ENCODE measurements at places on chromosomes 16 and 17. TPM values are rescaled to one million over a fixed set of nuclear protein-coding genes. Genes with fewer than 3 reads are reported as not detected.

DNA sequence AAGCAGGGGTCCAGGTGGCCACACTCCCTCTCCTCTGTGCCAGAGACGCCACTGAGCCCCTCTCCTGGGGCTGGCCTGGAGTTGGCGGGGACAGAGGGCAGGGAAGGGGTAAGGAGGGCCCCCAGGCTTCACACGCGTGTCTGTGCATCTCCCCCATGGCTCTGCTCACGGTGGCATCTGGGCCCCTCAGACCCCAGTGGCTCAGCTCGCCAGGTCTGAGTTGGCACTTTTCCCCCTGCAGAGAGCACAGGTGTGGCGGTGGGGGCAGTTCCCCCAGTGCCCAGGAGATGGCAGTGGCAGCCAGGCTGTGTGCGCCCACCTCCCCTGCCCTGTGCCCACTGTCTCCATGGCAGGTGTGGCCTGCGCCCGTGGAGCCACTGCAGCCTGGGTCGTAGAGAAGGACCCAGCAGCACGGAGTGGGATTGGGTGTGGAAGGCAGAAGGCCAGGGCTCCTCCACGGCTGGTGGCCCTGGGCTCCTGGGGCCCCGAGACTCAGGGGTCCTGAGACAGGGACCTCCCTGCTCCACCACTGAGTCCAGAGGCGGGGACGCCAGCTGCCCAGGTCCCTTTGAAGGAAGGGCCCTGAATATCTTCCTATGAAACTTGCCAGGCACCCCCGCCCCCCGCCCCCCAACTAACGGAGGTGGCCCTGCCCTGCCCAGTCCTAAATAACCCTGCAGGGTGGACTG lies 4.3 kb upstream of the APRT start:
- H3K4me1 ChIP-seq, result peaks cover 6% of the 10 kb centered on the region
- H3K27ac ChIP-seq, result no peak overlapping the region
- no peak for DNase-seq
- H3K27me3 ChIP-seq, result no peaks in the 10 kb centered on the region
- no peak overlapping the region for H3K4me3 ChIP-seq

DNA sequence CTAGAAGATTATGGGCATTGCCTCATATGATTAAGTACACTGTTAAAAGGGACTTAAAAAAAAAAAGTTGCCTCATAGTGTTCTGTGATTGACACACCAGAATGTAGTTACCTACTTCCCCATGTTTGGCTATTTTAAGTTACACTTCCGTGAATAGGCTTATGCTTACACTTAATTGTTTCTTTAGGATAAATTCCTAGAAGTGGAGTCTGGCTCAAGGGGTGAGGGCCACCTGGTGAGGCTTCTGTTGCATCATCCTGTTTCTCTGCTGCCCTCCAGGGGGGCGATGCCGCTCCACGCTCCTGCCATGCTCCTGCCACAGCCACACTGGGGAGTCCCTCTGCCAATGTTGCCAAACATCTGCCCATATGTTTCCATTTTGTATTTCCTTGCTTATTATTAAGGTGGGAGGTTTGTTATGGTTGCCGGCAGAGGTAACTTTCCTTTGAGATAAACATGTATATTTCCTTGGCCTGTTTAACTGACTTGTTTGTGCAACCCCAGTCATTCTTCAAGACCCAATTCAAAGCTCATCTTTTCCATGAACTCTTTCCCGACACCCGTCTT lies 73.1 kb downstream of the KSR1 start:
- no peak for DNase-seq
- H3K4me1 ChIP-seq, result peaks cover 17% of the 10 kb centered on the region
- H3K36me3 ChIP-seq, result no peaks in the 10 kb centered on the region

Gene COPZ2
- 4.3 TPM for total RNA-seq

- no peak overlapping the region for H3K4me3 ChIP-seq
- H3K4me1 ChIP-seq, result no peaks in the 10 kb centered on the region
- peaks cover 3% of the 10 kb centered on the region for H3K27me3 ChIP-seq
- no peak overlapping the region for H3K27ac ChIP-seq
- H3K36me3 ChIP-seq, result no peaks in the 10 kb centered on the region
Measured at GRCh38 chr16:50940275-50940854, 198.5 kb downstream of the CYLD start.

Gene IGFALS
- not detected for total RNA-seq

DNA sequence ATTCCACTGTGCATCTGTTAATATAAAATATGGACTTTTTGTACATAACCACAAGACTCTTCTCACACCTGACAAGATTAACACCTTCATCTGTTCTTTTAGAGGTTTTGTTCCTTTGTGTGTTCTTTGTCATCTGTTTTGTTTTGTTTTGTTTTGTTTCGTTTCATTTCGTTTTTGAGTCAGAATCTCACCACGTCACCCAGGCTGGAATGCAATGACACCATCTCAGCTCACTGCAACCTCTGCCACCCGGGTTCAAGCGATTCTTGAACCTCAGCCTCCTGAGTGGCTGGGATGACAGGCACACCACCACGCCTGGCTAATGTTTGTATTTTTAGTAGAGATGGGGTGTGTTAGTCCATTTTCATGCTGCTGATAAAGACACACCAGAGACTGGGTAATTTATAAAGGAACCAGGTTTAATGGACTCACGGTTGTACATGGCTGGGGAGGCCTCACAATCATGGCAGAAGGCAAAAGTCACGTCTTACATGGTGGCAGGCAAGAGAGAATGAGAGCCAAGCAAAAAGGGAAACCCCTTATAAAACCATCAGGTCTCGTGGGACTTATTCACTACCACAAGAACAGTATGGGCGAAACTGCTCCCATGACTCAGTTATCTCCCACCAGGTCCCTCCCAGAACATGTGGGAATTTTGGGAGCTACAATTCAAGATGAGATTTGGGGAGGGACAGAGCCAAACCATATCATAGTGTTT lies 22.3 kb downstream of the C16orf90 start:
- no peak for DNase-seq
- H3K36me3 ChIP-seq, result peaks cover 7% of the 10 kb centered on the region
- H3K4me3 ChIP-seq, result no peak overlapping the region
- H3K27ac ChIP-seq, result no peak overlapping the region
- H3K27me3 ChIP-seq, result no peaks in the 10 kb centered on the region

DNA sequence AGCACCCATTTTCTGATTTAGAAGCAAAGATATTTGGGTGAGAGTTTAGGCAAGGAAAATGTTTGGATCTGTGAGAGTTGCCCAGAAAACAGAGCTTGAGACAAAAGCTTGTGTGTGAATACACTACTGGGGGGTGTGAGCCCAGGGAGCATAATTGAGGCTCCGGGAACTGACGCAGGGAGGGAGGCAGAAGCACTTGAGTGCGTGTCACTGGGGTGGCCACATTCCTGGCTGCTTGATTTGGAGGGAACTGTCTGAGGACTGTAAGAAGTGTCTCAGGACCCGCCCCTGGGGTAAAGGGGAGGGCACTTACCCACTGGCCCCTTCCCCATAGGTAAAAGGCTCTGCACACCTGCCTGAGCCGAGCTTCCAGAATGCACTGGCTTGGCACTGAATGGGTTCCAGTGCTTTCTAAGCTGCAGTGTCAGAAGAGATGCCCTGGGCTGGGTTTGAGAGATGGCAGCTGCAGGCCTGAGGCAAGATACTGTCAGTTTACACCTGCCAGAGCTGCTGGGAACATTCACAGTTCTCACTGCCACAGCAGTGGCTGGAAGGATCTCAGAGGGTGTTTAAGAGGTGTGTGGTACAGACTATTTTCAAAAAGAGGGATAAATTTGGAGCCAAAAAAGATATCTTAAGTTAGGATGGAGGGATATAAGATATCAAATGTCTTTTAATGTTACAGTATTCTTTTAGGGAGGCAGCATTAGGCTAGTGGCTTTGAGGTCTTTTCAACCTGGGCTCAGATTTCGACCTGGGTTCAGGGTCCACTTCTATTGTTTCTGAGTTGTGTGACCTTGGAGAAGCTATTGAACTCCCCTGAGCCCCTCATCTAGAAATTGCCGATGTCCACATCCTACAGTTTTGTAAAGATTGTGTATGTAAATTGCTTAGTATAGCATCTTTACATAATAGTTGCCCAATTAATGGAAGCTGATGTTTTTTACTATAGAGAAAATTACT lies 6.9 kb upstream of the TEX2 start:
- H3K27ac ChIP-seq, result 0 out of 2 replicates have a peak overlapping the region, but pooled peaks have one; percentile 47
- H3K27me3 ChIP-seq, result no peaks in the 10 kb centered on the region
- peaks cover 17% of the 10 kb centered on the region for H3K4me1 ChIP-seq
- H3K36me3 ChIP-seq, result no peaks in the 10 kb centered on the region
- H3K4me3 ChIP-seq, result 0 out of 2 replicates have a peak overlapping the region, but pooled peaks have one; percentile 14

DNA sequence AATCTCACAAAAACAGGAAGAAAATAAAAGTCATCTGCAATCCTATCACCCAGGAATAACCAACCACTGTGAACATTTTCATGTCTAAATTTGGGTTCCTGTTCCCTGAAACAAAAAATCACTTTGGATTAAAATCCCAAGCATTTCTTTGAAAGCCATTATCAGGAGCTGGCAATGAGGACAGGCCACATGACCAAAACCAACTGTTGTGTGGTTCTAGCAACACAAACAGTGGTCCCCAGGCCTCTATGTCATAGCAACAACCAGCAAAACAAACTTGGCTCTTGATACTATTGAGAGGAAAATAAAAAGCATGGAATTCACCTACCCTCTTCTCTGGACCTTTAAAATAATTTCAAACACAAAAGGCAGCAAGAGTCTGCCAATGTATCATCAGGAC lies 252.5 kb downstream of the SLC39A11 start:
- no peaks in the 10 kb centered on the region for H3K4me1 ChIP-seq
- no peak for DNase-seq
- H3K4me3 ChIP-seq, result no peak overlapping the region
- no peaks in the 10 kb centered on the region for H3K27me3 ChIP-seq
- H3K36me3 ChIP-seq, result no peaks in the 10 kb centered on the region
- no peak overlapping the region for H3K27ac ChIP-seq

Gene TNFRSF17
- total RNA-seq, result 92.4 TPM

DNA sequence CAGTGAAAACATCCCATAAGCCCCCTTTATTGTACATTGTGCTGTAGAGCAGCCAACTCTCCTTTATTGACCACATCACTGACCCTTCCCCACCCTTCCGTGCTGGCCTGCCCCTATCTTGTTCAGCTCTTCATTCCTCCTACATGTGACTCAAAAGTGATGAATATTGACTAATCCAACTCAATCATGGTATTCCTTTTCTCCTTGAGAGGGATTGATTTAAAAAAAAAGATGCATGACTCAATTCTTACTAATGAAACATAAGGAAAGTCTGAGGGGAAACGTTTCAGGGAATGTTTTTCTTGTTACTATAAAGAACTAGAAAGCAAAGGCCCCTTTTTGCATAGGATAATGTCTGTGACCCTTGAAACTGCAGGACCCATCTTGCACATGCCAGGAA lies 125.2 kb upstream of the SOX9 start:
- no peak overlapping the region for H3K4me3 ChIP-seq
- no peak overlapping the region for H3K27ac ChIP-seq
- H3K4me1 ChIP-seq, result no peaks in the 10 kb centered on the region
- H3K36me3 ChIP-seq, result no peaks in the 10 kb centered on the region
- DNase-seq, result no peak

DNA sequence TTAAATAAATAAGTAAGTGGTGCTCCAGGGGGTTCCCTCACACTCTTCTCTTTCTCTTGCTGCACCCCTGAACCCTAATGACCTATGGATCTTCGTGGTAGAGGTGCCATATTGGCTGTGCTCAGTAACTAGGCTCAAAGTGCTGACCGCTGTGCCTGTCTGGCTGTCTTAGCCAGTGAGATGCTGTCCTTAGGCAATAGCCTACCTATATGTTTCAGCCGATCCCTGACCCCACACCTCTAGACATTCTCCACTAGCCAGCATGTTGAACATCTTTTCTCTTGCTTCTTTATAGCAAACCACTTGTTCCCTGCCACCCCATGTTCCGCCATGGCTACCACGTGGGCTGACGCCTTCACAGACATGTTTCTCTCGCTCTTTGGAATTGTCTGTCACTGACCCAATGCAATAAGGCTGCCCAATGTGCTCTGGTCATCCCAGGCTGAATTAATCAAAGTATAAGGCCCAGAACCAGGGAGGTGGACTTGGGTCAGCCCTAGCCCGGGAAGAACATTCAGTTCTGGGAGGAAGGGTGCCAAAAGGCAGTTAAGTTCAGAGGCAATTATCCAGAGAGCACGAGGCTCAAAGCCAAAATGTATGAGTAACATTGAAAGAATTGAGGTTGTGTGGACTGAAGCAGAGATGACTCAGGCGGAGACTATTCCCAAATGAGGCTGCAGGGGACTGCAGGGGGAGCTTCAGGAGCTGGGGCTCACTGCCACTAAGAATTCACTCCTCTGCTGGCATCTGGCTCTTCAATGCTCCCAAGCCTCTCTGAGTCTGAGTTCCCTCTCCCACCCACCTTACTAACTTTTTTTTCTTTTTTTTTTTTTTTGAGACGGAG lies 28.7 kb upstream of the TNRC6A start:
- H3K27ac ChIP-seq, result no peak overlapping the region
- no peaks in the 10 kb centered on the region for H3K36me3 ChIP-seq
- no peak overlapping the region for H3K4me3 ChIP-seq
- DNase-seq, result no peak
- no peaks in the 10 kb centered on the region for H3K4me1 ChIP-seq

DNA sequence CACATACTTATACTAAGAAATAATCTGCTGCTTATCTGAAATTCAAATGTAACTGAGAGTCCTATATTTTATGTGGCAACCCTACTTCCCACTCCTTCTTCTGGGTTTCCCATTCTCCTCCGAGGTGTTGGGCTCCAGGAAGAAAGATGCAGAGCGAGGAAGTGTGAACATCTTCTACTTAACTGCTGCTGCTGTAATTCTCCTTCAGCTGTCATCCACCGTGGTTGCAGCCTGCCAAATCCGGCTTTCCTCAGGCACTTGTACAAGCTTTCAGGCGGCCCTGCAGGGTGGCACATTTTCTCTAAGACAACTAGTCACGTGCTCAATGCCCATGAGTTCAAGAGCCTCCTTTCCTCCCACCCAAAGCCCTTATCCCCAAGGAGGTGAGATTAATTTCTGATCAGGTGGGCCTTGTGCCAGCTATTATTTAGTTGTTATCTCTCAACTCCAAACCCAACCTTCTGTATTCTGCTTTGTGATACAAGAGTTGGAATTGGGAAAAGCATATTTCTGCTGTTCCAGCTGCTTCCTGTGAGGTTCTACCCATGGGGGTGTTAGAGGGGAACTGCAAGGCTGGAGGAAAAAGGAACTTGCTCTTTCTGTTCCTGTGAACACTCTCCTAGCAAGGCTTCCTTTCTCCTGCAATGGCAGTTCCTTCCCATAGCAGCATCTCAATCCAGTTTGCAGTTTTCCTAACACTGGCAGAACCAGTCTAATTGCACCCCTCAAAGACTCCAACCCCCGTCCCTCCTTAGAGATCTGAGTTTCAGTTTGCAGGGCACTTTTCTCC lies 67.6 kb upstream of the RBBP6 start:
- no peak overlapping the region for H3K4me3 ChIP-seq
- no peak overlapping the region for H3K27ac ChIP-seq
- no peaks in the 10 kb centered on the region for H3K36me3 ChIP-seq
- H3K27me3 ChIP-seq, result peaks cover 1% of the 10 kb centered on the region
- no peak for DNase-seq

Gene SAMD14
- total RNA-seq, result 1.3 TPM

Gene RASL10B
- 0.05 TPM for total RNA-seq

GRCh38 chr17:64706224-64707049 lies 44.3 kb upstream of the SMURF2 start:
- no peak for DNase-seq
- H3K27me3 ChIP-seq, result no peaks in the 10 kb centered on the region
- no peaks in the 10 kb centered on the region for H3K36me3 ChIP-seq
- H3K4me1 ChIP-seq, result peaks cover 11% of the 10 kb centered on the region
- no peak overlapping the region for H3K4me3 ChIP-seq
- H3K27ac ChIP-seq, result no peak overlapping the region

- no peaks in the 10 kb centered on the region for H3K36me3 ChIP-seq
- no peak overlapping the region for H3K27ac ChIP-seq
- no peaks in the 10 kb centered on the region for H3K27me3 ChIP-seq
- H3K4me3 ChIP-seq, result no peak overlapping the region
Measured at GRCh38 chr17:64441772-64442540, 7.0 kb upstream of the MILR1 start.

Gene CDC6
- 52.0 TPM for total RNA-seq

Measured in GM12878 (cell line).